Mesenchymal stem cell (in vitro differentiated cells and primary cell): ENCODE measurements at places on chromosomes 1 and 21.

DNA sequence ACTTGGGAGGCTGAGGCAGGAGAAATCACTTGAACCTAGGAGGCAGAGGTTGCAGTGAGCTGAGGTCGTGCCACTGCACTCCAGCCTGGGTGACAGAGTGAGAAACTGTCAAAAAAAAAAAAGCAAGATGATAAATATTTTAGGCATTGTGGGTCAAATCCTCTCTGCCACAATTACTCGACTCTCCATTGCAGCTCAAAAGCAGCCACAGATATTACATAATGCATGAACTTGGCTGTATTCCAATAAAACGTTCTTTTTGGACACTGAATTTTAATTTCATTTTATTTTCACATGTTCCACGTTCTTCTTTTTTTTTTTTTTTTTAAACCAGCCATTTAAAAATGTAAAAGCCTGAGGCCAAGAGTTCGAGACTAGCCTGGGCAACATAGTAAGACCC, 69.4 kb downstream of the TCP10L start:
- DNase-seq: no peak

DNA sequence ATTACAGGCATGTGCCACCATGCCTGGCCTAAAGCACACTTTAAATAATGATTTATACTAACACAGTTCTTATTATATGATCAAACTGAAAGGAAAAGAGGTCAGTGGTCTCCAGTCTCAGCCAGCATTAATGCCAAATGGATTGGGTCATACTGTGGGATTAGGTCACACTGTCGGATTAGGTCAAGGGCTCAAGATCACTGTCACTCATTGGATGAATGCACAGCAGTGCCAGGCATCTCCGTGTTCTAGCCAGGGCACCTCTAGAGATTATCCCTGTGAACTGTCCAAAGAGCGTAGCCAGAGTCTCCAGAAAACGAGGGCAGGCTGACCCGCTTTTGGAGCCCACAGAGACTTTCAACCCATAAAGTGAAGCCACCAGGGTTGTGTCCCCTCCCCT, 70.9 kb downstream of the KCNN3 start:
- no peak for DNase-seq

DNA sequence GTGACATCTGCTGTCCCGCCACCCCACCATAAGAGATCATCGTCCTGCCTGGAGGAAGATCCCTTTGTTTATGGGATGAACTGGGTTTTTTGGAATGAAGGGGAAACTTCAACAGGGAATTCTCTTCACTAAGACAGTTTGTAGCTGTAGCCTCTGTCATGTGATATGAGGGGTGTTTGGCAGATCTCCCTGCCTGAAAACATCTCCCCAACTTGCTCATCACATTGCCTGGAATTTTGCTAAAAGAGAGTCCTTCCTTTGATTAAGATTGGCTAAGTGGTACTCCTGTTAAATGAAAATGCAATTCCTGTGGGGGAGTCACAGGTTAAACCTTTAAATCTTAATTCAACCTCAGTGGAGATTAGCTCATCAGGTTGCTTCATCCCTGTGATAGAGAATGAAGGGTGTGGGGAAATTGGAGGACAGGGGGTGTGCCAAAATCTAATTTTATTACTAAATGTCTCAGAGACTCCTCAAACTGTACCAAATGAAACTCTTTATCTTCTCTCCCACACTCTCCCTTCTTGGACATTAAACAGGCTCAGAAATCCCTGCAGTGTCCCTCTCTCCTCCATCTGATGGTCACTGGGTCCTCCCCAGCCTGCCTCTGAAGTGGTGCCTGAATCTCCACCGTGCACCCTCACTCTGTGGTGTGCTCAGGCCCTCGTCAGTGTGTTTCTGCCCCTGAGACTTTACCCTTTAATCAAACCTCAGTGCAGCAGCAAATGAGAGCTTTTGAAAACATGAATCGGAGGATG, 54.8 kb downstream of the IER5 start:
- no peak for DNase-seq

DNA sequence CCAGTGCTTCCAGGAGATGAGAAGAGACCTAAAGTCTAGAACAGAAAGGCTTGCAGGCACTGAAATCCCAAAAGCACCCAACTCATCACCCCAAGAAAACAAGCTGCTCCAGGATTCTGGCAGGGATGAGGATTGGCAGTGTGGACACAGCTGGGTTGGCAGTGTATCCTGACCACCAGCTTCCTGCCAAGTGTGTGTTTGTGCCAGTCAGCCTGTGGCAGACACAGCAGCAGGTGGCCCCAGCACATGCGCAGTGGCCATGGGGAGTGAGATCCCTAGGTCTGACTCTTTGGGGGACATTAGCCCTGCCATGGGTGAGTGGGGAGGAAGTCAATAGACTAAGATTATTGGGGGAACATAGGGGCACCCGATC, 8.7 kb upstream of the SNAPIN start:
- no peak for DNase-seq

- DNase-seq: no peak
Measured at GRCh38 chr1:81730881-81731280, 69.9 kb upstream of the ADGRL2 start.

DNA sequence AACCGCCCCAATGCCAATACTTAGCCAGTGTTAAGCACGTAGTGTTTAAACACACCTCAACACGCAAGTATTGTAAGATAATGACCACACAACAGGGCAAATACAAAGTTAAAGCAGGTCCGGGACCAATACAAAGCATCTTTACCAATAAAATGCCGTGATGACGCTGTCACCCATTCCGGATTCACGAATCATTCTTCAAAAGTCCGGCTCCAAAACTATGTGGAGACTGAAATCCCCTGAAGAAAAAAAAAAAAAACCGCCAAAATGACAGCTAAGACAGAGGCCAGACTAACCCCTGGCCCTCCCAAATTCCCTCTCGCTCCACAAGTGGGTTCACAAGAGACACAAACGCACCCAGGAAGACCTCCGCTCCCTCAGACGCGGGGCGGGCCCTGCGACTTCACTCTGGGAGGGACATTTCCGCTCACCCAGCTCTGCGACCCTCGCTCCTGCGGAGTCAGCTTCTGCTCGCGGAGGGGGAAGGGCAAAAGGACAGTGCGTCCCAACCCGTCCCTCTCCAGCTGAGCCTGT, 625 bp upstream of the DARS2 start:
- no peak for DNase-seq

DNA sequence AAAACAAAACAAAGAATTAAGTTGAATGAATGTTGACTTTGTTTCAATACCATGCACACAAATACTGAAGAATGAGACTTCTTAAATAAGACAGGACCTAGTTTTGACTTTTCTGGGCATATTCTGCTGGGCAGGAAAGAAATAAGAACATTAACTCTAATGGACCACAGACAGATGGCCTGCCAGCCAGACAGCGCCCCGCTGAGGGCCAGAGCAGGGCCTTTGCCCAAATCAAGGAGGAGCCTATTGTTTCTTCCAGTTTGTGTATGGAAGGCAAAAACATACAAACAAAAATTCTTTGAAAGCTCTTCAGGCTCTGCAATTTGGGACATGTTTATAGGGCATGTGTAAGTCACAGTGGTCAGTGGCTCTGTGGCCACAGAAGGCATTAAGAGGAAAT, 44.4 kb upstream of the KIF26B start:
- no peak for DNase-seq

GRCh38 chr1:92310185-92310597, 11.3 kb downstream of the RPAP2 start:
- peak; percentile 44 for DNase-seq

DNA sequence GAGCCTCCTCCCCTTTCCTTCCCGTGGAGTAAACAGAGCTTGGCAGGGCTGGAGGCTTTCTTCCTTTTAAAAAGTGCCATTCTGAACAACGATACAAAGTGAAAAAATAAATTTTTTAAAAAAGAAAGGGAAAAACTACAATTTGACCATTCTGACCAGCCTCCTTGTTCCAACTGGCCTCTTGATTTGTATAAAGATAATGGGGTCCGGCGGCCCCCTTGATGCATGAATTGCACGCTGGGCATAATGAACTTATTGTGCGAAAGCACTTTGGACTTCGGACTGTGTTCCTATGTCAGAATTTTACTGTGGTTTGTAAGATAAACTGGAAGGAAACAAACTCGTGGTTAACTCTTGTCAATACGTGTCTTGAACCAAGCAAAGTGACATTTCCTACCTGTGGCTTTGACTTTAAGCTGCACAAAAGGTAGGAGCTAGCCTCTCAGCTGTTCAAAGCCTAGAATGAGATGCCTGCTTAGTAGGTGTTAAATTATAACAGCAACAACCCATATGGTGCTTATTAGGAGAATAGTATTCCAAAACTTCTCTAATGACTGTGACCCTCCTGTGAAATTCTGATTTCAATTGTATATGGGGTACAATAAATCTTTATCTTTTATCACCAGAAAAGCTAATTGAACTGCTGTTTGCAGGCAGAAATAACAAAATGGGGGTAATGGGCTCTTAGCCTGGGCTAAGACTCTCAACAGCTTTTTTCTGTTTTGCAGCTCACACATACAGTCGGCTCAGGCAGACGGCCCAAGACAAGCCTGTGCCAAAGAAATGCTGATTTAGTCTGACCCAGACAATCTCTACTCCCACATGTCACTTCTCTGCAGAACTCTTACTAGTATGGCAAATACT, 9.3 kb downstream of the IRF2BP2 start:
- peak; percentile 49 for DNase-seq

- DNase-seq: no peak
Measured at GRCh38 chr1:3663999-3664699, 11.8 kb downstream of the TP73 start.
